NCI-H774 (cell line): ENCODE measurements at places on chromosomes 13 and 19.

DNA sequence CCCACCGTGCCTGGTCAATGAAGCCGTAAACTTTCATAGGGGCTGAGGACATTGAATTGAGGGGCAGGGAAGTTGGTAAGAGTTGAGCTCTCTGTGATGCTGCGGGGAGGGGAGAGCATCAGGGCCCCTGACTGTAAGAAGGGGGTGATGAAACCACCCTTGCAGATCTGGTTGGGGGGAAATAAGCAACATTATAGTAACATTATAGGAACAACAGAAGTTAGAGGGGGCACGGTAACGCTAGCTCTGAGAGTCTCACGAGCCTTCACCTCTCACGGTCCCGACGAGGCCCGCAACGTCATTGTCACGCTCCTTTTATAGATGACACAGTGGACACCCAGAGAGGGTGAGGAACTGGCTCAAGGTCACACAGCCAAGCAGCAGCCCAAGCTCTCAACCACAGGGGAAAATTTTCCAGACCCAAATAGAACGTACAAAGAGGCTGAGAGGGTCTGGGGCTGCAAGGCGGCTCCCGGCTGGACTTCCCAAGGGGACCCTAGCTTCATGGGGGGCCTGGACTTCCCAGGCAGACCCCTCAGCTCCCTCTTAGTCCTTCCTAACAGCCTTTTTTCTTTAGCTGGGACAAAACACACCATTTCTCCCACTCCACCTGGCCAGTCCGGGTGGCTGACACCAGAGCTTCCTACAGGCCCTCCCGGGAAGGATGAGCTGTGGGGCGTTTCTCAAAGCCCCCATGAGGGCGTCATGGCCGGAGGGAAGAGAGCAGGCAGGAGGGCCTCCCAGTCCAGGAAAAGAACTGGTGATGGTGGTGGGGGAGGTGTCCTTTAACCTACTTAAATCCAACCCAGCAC lies 4.1 kb downstream of the TLE5 start:
- no peak for DNase-seq

- DNase-seq = no peak
Measured at GRCh38 chr19:20154636-20155035, 12.4 kb upstream of the ZNF486 start.

DNA sequence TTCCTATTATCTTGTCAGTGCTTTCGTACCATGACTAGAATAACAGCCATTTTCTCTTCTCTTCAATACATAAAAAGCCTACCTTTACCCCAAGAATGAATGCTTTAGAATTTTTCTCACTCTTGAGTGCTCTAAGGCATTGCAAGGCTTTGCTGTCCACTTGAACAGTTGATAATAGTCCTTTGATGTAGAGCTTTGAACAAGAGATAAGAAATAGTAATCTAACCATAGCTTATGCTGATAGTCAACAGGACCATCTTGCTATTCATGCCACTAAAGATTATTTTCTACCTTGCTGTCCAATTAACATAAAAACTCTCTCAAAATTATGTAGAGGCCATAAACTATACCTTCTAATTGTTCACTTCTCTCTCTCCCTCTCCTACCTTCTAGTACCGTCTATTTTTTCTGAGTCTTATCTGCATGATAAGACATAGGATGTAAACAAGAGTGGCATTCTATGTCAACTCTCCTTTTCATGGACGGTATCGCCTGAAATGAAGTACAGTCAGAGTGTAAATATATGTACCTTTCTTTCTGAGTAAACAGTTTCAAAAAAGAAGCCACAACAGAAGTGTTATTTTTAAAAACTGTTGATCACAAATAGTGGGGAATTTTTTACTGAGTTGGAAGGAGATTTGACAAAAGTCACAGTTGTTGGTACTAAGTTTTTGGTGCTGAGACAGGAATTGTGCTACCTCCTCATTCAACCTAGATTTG lies 297.9 kb downstream of the NDFIP2 start:
- DNase-seq = no peak

- DNase-seq = no peak
Measured at GRCh38 chr13:100560498-100561157, 28.0 kb downstream of the GGACT start.

GRCh38 chr13:114154476-114154875 lies 22.1 kb upstream of the RASA3 start:
- DNase-seq = no peak

DNA sequence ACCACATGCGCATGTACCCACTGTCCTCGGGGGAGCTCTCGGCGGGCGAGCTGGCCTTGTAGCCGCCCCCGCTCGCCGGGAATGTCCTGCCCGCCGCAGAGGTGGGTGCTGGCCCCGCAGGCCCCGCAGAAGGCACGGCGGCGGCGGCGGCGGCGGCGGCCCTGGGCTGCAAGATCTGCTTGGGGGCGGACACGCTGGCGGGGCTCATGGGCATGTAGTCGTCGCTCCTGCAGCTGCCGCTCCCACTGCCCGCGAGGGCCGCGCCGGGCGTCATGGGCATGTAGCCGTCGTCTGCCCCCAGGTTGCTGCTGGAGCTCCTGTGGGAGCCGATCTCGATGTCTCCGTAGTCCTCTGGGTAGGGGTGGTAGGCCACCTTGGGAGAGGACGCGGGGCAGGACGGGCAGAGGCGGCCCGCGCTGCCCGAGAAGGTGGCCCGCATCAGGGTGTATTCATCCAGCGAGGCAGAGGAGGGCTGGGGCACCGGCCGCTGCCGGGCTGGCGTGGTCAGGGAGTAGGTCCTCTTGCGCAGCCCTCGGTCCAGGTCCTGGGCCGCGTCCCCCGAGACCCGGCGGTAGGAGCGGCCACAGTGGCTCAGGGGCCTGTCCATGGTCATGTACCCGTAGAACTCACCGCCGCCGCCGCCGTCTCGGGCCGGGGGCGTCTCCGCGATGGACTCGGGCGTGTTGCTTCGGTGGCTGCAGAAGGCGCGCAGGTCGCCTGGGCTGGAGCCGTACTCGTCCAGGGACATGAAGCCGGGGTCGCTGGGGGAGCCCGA lies 2.4 kb downstream of the IRS2 start:
- no peak for DNase-seq

DNA sequence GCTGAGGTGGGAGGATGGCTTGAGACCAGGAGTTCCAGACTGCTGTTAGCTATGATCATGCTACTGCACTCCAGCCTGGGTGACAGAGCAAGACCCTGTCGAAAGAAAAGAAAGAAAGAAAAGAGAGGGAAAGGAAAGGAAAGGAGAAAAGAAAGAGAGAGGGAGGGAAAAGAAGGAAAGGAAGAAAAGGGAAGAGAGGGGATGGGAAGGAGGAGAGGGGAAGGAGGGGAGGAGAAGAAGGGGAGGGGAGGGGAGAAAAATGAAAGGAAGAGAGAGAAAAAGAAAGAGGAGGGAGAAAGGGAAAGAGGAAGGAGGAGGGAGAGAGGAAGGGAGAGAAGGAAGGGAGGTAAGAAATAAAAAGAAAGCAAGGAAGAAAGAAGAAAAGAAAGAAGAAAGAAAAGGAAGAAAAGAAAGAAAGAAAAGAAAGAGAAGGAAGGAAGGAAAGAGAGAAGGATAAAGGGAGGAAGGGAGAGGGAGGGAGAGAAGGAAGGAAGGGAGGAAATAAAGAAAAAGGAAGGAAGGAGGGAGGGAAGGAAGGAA lies 44.1 kb downstream of the INSR start:
- no peak for DNase-seq

GRCh38 chr13:30577401-30577852 lies 40.3 kb upstream of the USPL1 start:
- no peak for DNase-seq
